ENCODE measurements at places on chromosomes 1 and 21.

DNA sequence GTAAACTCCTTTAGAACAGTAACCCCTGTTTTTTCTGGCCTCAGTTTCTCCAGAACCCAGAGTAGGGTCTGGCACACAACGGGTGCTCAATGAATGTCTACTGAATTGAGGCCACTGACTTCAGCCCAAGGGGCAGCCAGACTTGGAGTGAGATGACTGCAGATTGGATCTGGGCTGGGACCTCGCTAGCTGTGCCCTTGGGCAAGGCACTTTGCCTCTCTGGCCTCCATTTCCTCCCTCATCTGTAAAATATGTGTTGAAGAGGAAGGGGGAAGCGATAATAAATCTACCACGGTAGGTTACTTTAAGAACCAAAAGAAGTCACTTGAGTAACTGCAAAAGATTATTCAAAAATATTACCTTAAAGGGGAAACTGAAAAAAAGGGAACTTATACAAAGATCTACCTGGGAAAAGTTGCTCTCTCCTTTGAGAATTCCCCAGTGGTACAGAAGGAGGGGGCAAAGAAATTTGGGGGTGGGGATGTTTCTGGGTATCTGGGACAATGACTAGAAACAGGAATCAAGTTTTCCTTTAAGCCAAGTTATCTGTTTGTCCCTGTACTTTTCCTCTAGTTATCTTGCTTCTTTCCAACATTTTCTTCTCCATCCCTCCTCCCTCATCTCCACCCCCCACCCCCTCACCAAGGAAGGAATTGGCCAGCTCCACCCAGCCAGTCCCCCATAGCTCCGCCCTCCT, 394 bp upstream of the GRHL3 start:
- no peak for DNase-seq

GRCh38 chr1:202756391-202756790, 46.1 kb upstream of the SYT2 start:
- DNase-seq: no peak

DNA sequence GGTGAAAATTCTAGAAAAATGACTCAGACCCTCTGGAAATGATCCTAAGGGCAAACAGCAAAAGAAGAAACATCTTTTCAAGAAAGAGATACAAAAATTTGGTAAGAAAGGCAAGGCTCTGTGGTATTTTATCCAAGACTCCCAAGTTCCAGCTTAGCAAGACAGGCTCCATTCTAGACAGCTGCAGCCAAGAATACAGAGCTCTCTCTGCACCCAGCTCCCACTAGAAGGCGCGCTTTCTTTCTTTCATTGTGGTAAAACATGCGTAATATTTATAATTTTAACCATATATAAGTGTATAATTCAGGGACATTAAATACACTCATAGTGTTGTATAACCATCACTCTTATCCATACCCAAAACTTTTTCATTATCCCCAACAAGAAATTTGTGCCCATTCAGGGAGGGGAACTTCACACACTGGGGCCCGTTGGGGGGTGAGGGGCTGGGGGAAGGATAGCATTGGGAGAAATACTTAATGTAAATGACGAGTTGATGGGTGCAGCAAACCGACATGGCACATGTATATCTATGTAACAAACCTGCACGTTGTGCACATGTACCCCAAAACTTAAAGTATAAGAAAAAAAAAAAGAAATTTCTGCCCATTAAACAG, 2.2 kb upstream of the HFM1 start:
- DNase-seq: no peak

- DNase-seq: peak; percentile 21
Observed at GRCh38 chr1:23664837-23665795, 26.5 kb upstream of the RPL11 start.

DNA sequence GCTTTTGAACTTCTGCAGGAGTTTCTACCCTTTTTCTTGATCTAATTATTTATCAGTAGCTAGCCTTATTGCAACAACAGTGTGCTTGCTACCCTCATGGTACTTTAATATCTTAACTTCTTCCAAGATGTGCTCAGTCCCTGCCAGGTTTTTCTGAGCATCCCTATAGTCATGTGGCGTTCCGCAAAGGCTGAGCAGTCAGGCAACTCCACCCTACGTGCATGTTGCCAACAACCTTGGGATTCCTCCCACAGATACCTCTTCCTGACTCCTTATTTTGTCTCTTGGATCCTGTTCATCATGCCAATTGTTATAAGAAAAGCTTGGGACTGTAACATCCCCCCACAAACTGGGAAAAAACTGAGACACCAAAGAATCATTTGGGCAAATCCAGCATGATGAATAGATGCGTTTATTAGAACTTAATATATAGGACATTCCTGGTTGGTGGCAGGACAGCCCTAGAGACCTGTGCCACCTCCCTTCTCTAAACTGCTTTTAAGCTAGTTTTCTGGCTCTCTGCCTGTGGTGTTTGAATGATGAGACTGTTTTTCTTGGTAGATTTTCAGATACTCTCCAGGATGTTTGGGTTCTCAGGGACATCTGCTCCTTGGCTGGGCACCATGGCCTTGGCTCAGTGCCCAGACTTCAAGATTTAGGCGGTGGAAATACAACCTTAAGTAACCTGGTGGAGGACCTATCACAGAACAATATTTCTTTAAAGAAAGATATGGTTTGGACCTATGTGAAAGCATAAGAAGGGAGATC, 27.1 kb upstream of the KCTD3 start:
- DNase-seq: peak; percentile 42

DNA sequence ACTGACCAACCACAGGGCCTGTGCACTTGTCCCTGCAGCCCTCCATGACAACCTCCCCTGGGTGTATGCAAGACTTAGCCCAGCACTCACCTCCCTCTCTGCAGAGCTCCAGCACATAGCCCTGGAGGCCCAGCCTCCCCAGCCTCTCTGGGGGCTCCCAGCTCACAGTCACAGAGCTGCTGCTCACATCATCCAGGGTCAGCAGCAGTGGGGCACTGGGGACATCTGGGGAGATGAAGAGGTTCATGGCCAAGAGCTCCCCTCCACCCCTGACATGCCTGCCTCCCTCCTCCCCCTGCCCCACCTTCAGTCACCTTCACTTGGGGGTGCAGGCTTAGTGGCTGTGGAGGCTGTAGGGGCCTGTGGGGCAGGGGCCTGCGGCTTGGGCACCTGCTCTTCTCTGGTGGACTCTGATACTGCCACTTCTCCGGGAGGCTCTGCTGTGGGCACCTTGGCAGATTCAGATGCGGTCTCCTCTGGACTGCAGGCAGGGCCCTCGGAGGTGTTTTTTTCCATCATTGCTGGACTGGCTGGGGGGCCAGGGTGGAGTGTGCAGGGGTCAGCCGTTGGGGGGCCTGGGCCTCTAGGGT, at the start of gene MYBPH:
MYBPH (minus strand) TSS at position 590 of the 590 bp plus-strand sequence; CDS start at position 519, 71 bp downstream.
- no peak for DNase-seq

GRCh38 chr1:204731509-204731908, 46.0 kb upstream of the LRRN2 start:
- DNase-seq: no peak

GRCh38 chr1:82139751-82140468, 339.2 kb downstream of the ADGRL2 start:
- DNase-seq: peak; percentile 31

GRCh38 chr1:11358984-11359383, 86.0 kb downstream of the UBIAD1 start:
- no peak for DNase-seq

- DNase-seq: no peak
Observed at GRCh38 chr1:25977801-25978200, 20.1 kb downstream of the PAFAH2 start.

GRCh38 chr1:165116732-165117131, 239.8 kb downstream of the LMX1A start:
- DNase-seq: peak; percentile 8

DNA sequence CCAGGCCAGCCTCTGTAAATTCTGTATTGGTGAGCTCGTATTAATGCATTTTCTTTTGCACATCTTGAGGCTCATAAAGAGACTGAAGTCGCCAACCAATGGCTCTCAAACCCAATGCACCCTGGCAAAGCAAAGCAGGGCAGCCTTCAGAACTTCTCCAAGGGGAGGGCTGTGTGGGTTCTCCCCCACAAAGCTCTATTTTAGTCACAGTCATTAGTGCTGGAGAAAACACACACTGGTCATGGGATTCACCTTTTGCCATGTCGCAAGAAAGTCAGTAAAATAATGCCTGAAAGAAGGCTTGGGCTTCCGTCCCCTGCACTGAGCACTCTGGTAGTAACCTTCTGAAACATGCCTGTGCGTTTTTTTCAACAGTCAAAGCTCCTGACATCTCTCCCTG, 26.3 kb upstream of the ATF3 start:
- DNase-seq: no peak

DNA sequence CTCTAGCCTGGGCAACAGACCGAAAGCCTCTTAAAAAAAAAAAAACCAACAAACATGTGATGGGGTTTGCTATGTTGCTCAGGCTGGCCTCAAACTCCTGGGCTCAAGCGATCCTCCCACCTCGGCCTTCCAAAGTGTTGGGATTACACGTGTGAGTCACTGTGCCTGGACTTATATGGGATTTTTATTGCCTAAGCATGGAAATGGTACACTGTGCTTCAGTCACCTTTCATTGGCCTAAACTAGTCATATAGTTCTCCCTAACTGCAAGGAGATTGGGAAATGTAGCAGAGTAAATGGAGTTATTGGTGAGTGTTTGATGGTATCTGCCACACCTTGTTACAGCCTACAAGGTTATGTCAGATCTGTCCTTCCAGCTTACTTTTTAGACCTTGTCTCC, 17.2 kb upstream of the MEF2D start:
- DNase-seq: no peak

DNA sequence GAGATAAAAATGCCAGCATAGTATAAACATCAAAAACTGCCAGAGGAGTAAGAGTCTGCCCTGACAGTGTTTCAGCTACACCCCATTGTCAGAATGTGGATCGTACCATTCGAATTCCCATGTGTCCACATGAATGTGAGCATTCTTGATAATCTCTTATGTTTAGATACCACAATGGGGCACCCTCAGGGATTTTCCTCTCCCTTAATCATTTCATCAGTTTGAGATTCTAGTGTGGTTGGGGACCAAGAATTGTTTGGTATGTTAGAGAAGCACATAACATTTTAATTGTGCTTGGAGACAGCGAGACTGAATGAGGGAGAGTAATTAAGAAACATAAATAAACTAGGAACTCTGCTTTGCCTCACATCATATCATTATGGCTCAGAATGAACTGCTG, 120.2 kb downstream of the ZC3H11B start:
- peak; percentile 29 for DNase-seq

DNA sequence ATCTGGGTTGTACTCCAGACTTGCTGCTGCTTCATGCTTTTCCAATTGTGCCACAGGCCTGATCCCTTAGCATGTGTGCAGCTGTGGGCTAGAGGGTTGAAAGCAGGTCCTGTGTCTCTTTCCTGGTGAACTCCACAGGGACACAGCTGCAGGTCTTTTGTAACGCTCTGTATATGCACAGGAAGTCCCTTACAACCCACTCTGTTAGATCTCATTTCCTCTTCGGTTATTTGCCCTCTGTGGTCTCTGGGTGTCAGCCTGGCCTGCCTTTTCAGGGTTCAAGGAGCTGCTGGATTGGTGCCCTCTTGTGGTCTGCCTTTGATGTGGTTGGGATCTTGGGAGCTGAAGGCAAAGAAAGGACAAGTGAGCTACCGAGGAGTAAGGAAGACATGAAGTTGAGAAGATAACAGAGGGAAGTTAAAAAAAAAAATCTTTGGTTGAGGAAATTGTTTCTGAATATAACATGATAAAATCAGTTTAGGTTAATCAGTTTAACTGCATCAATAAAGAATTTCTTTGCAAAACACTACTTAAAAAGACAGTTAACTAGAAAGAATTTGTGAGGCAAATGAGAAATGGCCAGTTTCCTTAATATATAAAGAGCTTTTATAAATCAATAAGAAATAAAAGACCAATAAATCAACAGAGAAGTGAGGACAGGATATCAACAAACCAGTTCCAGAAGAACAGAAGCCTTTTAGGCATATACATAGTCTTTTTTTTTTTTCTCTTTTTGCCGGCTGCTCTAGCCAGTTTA, 44.1 kb downstream of the UCK2 start:
- peak; percentile 21 for DNase-seq

- DNase-seq: no peak
Observed at GRCh38 chr1:36836916-36837315, 197.4 kb downstream of the GRIK3 start.

GRCh38 chr21:33914188-33914587, 1.4 kb downstream of the ATP5PO start:
- DNase-seq: no peak

GRCh38 chr1:150596095-150596892, 16.9 kb upstream of the MCL1 start:
- peak; percentile 31 for DNase-seq

GRCh38 chr1:31377364-31377863, 4.5 kb upstream of the FABP3 start:
- no peak for DNase-seq

DNA sequence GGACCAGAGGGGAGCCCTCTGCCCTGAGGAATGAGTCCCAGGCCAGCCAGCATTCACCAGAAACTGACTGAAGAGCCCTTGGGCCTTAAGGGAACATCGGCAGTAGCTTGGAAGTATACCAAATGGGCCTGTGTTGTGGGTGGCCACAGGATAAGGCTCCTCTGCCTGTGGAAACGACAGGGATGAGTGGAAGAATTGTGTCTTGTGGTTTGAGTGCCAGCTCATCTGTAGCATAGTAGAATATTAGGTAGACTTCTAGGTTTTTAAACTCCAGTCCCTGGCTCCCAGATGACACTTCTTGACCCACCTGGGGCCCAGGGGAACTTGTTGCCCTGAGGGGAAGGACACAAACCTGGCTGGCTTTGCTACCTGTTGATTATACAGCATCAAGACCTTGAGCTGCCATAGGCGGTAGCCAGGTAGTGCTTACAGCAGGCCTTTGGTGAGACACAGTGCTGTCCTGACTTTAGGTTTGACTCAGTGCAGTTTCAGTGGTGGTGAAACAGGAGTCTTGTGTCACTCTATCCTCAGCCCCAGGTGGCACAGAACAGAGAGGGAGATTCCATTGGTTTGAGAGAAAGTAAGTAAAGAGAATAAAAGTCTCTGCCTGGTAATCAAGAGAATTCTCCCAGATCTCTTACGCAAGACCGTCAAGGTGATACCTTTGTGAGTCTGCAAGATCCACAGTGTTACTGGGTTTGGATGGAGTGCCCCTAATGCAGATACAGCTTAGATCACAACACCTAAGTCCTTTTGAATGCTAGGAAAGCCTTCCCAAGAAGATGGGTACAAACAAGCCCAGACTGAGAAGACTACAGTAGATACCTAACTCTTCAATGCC, 50.2 kb downstream of the RABGAP1L start:
- no peak for DNase-seq

DNA sequence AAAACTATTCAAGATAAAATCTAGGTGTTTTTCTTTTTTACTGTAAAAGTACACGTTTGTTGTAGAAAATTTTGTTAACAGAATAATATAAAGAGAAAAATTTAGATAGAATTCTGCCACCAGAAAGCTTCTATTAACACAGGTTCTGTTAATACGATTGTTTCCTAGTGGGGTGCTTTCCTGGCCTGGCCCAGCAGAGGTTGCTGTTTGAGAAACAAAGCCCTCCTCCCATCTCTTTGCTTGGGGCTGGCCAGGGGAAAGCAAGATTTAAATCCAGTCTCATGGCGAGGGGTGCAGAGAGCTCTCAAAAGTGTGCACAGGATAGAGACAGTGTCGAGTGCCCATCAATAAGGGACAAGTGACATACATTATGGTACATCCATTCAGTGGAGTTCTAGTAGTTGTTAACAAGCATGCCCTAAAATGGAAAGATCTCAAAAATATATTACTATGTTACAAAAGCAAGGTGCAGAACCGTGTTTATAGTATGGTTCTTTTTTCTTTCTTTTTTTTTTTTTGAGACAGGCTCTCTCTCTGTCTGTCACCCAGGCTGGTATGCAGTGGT, 14.6 kb upstream of the ACBD3 start:
- DNase-seq: no peak
